ENCODE measurements at places on chromosomes 12 and 14.
A peak's percentile ranks its signal among the peaks of the same experiment; 100 is the strongest.

DNA sequence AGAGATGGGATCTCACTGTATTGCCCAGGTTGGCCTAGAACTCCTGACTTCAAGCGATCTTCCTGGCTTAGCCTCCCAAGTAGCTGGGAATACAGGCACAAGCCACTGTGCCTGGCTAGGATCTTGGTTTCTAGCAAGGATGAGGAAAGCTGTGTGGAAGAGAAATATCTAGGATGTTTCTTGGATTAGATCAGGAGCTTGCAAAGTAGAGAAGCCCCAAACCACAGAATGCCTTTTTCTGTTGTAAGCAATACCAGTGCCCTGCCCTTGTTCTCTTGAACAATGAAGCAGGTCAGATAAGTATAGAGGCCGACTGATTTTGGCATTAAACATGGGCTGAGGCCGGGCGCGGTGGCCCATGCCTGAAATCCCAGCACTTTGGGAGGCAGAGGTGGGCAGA is 44.3 kb upstream of the STRN3 start:
- DNase-seq, result no peak

GRCh38 chr12:86137936-86138335 is 118.3 kb downstream of the MGAT4C start:
- no peak for DNase-seq

DNA sequence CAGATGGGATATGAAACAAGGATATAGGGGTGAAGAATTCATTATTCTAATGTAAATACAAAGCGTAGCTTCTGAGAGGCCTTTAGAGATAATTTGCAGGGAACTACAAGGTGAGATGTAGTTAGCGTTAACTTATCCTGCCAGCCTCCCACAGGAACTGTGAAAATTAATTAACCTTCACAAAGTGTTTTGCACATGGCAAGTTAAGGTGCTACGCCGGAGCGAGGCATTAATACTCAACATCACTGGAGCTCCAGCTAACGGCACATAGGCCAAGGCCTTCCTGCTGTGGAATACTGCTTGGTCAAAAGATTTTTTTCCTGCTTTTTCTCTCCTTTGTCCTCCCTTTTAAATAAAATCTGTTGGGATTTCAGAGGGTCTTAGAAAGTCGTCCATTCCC is 86.5 kb downstream of the CRACR2A start:
- no peak for DNase-seq

GRCh38 chr14:70641548-70642302 is at the start of gene TTC9:
Gene TTC9, plus strand, starts transcription at chr14:70641916. Its CDS starts 214 bp downstream, at chr14:70642130.
- DNase-seq, result peak; percentile 55

- DNase-seq, result no peak
Measured at GRCh38 chr12:105948331-105948730, 190.4 kb downstream of the NUAK1 start.

GRCh38 chr12:118500299-118500698 is 123.9 kb downstream of the SUDS3 start:
- DNase-seq, result no peak

- DNase-seq, result no peak
Measured at GRCh38 chr14:60204104-60204842, 39.1 kb upstream of the DHRS7 start.

GRCh38 chr12:78600541-78600940 is 264.0 kb upstream of the SYT1 start:
- DNase-seq, result no peak

DNA sequence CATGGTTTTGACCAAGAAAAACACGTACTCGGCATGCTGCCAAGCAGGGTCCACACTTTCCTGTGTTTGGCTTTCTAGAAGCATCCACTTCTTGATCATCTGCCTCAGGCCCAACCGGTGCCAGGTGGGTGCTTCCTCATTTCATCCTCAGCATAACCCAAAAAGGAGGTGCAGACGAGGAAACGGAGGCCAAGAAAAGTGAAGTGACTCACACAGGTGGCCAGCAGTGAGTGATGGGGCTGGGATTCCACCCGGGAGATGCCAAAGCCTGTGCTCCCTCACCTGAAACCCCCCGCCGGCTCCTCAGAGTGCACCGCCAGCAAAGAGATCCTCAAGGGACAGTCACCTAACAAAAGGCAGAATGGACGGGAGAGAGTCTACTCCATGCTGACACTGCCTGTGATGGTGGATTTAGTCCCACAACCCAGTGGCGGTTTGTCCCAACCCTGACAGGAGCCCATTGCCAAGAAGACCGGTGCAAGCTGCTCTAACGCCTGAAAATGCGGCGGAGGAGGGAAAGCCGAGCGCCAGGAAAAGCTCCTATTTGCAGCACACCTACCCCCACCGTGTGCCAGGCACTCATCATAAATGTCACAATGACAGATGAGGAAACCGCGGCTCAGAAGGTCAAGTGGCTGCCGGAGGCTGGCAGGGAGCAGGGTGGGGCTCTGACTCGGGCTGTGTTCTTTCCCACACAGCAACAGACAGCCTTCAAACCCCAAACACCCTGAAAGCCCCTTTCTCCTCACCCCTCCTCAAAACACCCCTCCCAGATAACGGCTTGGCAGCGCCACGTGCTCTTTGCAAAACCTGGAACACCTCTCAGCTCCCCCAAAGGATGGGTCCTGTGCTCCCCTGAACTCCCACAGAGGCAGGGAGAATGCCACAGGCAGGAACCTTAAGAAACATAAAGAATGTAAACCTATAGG is 18.8 kb downstream of the BCL11B start:
- peak; percentile 84 for DNase-seq

- DNase-seq, result peak; percentile 13
Measured at GRCh38 chr12:131607658-131608447, 103.0 kb upstream of the SFSWAP start.

DNA sequence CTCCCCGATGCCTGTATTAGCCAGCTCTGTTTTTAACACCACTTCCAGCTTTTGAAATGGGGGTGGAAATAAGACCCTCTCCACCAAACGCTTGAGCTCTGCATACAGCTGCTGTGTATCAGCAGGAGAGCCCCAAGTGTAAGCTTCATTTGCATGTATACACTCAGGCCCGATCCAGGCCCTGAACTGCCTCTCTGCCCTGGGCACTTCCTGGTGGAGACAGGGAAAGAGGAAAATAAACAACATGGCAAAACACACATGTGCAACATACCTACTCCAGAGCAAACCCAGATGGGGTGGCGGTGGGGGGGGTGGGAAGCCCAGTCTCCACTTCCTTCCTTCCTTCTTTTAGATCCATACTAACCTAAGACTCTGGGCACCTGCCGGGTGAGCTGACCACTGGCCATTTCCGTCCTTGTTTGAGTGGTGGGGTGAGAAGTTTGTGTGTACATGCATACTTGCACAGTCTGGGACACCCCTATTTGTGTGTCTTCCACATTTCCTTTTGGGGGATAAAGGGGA is 55.3 kb downstream of the RBM19 start:
- no peak for DNase-seq

DNA sequence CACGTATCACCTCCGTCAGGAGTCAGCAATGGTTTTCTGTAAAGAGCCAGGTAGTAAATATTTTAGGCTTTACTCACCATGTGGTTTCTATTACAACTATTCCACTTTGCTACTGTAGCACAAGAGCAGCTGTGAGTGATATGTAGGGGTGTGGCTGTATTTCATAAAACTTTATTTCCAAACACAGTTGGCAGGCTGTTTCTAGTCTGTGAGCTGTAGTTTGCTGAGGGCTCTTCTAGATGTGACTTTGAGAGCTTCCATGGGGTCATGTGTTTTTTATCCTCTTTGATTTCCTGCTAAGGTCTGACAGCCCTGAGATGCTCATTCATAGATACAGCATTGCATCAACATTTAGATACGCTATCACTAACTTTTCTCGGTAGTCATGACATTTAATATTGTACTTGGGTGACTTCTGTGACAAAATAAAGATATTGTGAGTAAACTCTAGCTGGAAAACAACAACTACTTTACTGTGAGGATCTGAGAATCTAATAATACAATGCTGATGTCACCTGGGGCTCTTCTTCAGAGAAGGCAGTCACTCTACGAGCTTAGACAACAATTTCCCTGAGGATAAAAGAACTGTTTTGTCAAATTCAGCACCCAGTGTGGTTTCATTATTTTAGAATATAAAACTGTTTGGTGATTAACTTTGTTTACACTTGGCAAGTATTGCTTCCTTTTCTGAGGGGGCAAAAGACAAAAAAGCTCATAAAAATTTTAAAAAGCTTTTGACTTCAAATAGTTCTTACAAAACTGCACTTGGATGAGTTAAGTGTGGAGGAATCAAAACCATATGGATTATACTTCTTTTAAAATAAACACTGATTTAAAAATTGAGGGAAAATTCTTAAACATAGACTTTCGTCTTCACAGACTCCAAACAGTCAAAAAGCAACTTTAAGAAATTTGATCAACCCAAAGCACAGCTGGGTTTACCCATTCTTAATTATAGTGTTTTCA is 231.2 kb upstream of the DCN start:
- no peak for DNase-seq

- no peak for DNase-seq
Measured at GRCh38 chr12:101968770-101969169, 91.4 kb downstream of the DRAM1 start.

DNA sequence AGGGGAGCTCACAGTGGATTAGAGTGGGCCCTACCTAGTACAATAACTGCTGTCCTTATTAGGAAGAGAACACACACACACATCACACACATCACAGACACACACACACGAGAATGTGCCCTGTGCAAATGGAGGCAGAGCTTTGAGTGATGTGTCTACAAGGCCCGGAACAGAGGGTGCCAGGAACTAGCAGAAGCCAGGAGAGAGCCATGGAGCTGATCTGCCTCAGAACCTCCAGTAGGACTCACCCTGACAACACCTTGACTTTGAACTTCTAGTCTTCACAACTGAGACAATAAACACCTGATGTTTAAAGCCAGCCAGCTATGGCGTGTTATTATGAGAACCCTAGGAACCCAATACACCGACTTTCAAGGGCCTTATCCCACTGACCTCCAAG is 29.7 kb upstream of the FKBP4 start:
- DNase-seq, result no peak

DNA sequence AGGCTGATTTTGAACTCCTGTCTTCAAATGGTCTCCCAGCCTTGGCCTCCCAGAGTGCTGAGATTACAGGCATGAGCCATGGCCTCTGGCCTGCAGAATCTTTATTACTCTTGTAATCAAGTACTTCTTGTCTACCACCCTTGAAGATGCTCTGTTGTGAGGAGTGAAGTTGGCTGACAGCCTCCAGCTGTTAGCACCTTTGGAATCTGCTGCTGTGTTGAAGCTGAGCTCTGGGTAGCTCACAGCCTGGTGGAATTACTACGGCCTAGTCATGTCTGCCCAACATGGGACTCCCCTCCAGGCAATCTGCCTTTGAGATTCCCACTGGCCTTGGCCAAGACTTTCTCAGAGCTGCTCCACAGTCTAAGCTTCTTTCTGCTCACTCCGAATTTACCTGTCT is 5.8 kb upstream of the C12orf75 start:
- no peak for DNase-seq

GRCh38 chr14:61183196-61183885 is 97.8 kb downstream of the TMEM30B start:
- DNase-seq, result no peak

- DNase-seq, result no peak
Measured at GRCh38 chr12:13981296-13981962, at the start of gene GRIN2B. Gene GRIN2B, minus strand, starts transcription at chr12:13981602. Its CDS starts 115,394 bp downstream, at chr12:13866208.

DNA sequence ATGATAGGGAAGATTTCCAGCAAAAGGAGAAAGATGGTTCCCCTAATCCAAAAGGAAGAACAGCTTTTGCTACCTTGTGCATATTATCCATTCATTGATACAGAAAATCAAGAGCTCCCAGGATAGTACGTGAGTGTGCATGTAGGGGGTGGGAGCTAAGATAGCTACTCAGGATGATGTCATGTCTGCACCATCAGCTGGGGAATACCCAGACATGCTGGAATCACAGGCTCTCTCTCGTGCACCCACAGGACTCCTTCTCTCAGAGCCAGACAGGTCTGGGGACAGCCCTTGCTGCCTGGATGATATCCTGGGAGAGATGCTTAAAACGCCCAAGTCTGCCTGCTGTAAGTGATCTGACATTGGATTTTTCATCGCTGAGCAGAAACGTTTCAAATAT is 38.9 kb downstream of the FOXN3 start:
- peak; percentile 27 for DNase-seq
